Fibroblast of the conjunctiva (primary cell): ENCODE measurements at places on chromosomes 13 and 19.

GRCh38 chr13:110525328-110526319 lies 35.9 kb downstream of the RAB20 start:
- DNase-seq: no peak

DNA sequence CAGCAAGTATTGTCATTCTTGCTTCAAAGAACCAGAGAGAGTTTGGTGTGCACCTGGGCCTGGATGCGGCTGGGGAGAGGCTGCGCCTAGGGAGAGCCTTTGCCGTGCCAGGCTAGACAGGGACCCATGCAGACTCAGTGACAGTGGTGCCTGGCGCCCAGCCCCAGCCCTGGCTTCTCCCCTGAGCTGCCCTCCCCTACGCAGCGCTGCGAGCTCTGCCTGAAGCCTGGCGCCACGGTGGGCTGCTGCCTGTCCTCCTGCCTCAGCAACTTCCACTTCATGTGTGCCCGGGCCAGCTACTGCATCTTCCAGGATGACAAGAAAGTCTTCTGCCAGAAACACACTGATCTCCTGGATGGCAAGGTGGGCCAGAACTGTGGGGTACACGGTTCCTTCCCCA lies 12.0 kb downstream of the KMT2B start:
- DNase-seq: no peak

DNA sequence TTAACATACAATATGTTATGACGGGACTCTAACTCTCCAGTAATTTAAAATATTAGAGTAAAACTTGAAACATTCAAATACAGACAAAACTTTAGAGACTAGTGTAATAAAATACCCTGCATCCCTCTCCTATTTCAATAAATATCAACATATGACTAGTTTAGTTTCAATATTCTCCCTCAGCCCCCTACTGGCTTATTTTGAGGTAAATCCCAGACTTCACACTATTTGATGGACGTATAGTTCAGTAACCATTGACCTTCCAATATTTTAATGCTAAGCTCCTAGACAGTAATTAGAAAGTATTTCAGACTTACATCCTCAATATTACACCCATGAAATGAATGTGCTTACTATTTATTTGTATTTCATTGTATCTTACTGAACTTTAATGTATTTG lies 180.7 kb upstream of the STARD13 start:
- no peak for DNase-seq

- DNase-seq: peak; percentile 51
Observed at GRCh38 chr19:48190288-48190884, 19.9 kb downstream of the ZSWIM9 start.

DNA sequence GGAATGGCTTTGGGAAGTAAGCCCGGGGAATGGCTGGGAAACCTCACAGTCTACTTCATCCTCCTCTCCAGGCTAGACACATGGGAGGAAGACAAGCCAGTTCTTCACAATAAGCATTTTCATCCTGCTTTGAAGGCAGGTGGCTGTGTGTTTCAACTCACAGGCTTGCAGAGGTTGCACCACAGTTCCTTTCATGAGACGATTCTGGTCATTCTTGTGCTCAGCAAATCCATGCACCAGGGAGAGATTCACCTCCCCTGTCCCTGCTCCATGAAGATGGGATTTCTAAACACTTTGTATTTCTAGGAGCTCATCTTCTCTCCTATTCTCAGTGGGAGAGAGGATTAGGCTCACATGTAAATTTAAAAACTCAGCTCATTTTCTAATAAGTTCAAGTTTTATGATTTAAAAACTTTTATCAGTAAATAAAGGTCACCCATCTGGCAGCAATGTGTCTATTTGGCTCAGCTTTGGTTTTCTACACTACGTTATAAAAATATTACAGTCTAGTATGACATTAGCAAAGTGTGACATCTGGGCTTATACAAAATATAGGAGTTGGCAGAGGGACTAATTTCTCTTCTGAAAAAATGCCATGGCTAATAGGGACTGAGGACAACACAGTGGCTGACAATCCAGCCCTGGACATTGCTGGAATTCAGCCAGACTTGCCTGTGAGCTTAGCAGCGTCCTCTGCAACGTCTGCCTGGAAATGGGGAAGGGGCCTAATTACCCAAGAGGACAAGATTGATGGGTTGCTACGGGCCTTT lies 283.2 kb upstream of the SLC10A2 start:
- no peak for DNase-seq

- no peak for DNase-seq
Observed at GRCh38 chr19:47232422-47233211, 1.6 kb upstream of the BBC3 start.

DNA sequence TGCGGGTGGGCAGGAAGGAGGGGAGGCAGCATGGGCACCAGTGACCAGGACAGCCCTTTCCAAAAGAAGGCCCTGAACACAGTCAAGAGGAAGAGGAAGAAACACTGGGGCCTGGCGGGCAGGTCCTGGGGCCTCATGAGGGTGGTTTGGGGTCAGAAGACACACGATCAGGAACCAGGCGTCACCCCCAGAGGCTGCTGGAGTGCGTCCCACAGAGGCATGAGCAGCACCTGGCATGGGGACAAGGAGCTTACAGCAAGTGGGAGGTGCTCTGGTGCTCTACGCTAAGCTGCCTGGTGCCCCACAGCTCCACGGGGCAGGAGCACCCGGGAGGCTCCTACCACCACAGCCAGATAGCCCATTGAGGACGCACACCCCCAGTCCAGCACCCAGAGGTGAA lies 20.0 kb downstream of the ELL start:
- DNase-seq: no peak

DNA sequence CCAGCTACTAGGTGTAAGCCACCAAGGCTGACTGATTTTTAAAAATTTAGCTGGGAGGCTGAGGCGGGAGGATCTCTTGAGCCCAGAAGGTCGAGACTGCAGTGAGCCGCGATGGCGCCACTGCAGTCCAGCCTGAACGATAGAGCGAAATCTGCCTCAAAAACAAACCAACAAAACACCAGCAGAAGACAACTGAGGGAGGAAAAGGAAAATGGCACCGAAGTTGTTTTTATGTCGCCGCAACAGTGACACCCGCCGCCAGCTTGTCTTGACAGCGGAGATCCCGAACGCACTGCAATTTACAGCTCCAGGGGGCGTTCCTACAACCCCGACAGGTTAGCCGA lies 298 bp upstream of the FAM98C start:
- no peak for DNase-seq

DNA sequence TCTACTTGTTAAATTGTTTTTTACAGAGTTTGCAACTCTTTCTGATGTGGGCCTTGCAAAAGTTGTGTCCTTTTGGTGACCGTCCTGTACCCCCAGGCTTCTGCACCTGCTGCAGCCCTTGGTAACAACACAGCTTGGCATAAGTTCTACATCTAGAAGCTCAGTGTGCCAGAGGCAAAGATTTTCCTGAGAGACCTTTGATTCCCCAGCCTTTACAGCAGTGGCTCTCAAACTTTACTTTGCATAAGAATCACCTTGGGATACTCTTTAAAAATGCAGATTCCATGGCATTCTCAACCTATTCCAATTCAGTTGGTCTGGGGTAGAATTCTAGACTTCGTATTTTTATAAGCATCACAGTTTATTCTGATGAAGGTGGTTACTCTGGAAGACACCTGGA lies 260.9 kb downstream of the DCT start:
- no peak for DNase-seq

DNA sequence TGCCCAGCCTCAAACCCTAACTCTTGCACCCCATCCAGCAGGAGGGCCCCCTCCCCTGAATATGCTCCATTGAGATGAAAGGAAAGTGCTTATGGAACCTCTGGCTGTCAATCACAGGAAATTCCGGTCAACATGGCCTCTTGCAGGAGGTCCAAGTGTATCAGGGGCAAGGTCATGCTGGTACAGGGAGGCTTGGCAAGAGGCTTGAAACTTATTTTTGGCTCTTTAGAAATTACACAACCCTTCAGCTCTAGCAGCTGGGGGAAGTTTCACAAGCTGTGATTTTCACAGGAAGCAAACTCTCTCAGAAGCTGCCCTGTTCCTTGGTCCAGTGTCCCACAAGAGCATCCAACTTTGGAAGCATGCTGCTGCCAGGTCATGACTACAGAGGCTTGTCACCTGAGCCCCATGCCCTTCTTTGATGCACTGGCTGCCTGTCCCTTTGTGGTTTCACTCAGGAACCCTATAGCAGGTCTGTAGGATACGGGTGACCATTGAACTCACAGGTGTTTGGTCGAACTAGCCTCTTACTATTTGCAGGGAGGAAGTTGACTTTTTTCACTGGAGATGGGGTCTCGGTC lies 8.4 kb downstream of the ASF1B start:
- no peak for DNase-seq

GRCh38 chr13:42760951-42761350 lies 20.4 kb upstream of the FAM216B start:
- DNase-seq: no peak

DNA sequence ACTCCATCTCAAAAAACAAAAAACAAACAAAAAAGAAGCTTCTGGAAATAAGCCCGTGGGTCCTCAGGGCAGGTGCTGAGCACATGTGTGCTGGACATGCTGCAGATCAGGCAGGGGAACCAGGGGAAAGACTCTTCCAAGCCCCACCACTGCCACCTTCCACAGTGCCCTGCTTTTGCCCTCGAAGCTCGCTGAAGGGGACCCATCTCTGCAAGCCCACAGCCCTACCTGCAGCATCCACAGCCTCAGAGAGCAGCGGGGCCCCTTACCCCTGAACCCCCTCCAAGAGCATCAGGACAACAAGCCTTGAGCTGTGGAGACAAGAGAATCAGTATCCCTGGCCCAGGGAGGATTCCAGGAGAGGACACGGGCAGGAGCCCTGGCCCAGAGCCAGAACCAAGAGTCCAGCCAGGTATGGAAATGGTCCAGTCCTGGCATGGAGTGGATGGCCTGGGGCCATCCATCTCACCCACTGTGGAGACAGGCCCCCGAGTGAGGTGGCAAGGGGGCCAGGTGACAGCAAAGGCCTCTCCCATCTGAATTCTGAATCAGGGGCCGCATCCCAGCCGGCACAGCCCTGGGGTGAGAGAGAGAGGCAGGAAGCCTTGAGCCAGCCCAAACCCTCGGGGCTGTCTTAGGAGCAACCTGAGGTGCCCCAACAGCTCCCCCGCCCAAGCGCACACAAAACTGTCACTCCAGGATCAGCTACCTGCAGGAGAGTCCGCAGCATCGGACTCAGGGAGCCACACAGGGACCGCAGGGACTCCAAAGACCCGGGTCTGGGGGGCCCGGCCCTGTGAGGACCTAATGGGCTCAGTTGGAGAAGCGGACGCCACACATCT lies 51.8 kb upstream of the TPM4 start:
- no peak for DNase-seq

DNA sequence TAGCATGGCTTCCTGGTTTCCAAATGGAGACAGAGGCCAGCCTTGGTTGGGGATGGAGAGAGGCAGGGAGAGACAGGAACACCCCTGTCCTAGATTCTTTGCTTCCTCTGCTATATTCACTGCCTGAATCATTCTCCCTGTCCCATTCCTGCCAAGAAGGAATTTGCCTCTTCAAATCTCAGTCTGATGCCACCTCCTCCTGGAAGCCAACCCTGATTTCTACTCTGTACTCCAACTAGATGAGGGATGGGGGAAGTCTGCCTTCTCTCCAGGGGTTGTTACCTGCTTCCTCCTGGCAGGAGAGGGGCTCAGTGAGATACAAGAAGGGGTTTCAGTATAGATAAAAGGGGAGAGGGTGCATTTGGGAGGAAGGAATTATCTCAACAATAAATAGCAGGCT lies 1.3 kb upstream of the ACTL9 start:
- no peak for DNase-seq

DNA sequence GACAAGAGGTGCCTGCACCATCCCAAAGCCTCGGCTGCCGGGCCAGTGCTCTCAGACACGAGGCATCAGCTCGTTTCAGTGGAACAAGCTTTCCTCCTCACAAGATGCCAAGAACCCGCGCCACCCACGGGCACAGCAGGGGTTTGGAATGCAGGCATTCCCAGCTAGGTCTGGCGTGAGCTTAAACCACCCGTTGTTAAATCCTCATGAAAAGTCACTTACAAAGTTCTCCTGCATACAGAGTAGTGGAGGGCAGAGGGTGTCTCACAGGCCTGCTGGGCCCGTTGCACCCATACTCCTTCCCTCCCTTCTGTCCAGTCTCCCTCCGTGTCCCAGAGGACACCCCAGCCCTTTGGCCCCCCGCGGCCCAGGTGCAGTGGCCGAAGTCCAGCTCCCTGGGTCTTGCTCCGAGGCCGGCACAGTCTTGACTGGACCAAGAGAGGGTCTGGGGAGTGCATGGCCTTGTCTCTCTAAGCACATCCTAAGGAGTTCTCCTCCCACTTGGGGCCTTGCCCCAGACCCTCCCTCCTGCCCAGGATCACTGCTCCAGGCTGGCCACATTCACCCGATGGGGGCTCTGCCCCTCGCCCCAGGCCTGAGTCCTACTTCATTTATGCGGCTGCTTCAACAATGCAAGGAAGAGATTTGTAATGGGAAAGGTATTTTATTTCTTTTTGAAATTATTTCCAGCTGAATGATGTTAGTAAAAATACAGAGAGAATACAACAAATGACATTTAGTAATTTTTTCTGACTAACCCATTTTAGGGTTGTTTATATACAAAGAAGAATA lies 35.2 kb upstream of the GRTP1 start:
- no peak for DNase-seq

DNA sequence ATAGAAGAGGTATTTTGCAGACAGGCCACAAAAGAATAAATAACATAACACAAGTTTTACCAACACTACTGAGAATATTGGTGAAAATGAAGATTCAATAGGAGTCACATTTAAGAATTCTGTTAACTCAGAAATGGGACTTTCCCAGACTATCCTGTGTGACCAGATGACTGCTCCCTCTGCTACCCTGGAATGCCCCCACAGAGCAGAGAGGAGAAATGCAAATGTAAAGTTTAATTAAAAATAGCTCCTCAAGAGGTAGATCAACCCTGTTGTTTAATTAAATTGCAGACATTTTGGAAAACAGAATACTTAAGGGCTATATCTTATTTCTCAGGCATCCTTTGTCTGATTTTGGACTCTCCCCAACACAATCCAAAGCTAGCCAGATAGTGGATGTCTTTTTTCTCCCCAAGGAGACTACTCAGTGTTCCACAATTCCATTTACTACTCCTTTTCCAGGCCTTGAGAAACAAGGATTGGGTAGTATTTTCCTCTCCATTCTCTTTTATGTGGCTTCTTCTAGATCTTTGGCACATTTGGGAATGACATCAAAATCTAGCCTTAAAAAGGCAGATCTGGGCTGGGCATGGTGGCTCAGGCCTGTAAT lies 104.7 kb upstream of the TSC22D1 start:
- no peak for DNase-seq

GRCh38 chr13:20704459-20705069 lies 1.1 kb downstream of the IL17D start:
- DNase-seq: no peak

DNA sequence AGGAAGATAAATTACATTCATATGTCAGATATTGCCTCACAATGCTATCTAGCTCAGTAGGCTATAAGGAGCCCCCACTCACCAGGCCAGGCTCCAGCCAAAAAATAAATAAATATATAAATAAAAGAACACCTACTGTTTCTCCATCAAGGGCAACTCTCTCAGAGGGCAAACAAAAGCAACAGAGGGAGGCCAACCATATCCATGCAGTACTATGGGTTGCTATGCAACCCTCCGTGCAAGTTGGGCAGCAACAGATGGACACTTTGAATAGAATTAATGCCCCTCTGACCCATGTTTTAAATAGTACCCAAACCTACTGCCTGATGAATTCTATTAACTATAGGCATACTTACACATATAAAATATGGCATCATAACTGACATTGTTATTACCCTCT lies 279.8 kb upstream of the EDNRB start:
- DNase-seq: no peak

- no peak for DNase-seq
Observed at GRCh38 chr13:40728595-40728994, 42.4 kb downstream of the MRPS31 start.

GRCh38 chr13:41995946-41996345 lies 35.0 kb upstream of the VWA8 start:
- DNase-seq: no peak

GRCh38 chr19:15315101-15315500 lies 17.2 kb downstream of the BRD4 start:
- no peak for DNase-seq
